ENCODE measurements at places on chromosomes 2 and 18.

DNA sequence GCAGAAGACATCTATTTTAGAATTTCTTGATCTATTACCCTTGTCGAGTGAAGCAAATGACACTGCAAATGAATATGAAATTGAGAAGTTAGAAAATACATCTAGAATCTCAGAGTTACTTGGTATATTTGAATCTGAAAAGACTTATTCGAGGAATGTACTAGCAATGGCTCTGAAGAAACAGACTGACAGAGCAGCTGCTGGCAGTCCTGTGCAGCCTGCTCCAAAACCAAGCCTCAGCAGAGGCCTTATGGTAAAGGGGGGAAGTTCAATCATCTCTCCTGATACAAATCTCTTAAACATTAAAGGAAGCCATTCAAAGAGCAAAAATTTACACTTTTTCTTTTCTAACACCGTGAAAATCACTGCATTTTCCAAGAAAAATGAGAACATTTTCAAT, 370.4 kb downstream of the XIRP2 start:
- no peak for DNase-seq

GRCh38 chr2:47899915-47900816, 6.1 kb downstream of the FBXO11 start:
- DNase-seq: no peak

DNA sequence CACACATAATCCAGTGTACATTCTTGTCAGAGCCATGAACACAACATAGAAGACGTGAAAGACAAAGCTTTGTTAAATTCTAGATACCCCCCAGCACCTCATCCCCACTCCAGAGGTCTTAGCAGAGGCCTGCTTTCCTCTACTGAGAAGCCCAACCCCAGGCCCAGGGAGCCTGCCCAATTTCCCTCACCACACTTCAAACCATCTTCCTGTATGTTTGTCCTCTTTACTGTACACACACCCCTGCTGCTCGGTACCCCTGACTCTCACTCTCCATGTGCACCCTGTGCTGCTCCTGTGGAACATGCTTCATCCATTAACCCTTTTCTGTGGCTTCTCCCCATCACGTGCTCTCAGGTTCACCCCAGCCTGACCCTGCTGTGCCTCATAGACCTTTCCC, 37.2 kb downstream of the BOLA3 start:
- DNase-seq: no peak

- no peak for DNase-seq
Measured at GRCh38 chr2:127027715-127028114, 79.2 kb downstream of the BIN1 start.

DNA sequence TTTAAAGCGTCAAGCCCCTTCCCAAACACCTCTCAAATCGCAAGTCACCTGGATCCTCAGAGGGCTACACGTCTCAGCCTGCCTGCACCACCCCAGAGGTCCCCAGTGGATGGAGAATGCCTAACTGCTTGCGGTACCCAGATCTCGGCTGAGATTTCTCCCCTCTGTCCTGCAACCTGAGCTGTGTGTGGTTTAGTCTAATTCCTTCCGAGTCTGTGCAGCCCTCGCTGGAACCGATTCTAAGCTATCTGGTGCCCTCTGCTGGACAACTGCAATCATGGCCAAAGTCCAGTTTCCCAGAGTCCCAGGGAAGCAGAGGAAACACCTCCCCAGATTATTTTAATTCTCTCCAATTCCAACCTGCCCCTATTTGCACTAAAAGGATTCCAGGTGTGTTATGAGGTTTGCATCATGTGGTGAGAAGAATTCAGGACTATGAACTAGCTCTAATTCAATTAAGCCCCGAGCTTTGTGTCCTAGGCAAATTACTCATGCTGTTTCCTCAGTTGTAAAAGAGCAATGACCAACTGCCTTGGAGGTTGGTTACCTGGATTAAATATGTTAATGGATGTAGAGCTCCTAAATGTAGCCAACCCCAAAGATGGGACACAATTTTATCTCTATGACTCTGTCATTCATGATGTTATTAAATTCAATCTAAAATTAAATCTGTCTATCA, 276.1 kb upstream of the NCKAP5 start:
- DNase-seq: peak; percentile 66

DNA sequence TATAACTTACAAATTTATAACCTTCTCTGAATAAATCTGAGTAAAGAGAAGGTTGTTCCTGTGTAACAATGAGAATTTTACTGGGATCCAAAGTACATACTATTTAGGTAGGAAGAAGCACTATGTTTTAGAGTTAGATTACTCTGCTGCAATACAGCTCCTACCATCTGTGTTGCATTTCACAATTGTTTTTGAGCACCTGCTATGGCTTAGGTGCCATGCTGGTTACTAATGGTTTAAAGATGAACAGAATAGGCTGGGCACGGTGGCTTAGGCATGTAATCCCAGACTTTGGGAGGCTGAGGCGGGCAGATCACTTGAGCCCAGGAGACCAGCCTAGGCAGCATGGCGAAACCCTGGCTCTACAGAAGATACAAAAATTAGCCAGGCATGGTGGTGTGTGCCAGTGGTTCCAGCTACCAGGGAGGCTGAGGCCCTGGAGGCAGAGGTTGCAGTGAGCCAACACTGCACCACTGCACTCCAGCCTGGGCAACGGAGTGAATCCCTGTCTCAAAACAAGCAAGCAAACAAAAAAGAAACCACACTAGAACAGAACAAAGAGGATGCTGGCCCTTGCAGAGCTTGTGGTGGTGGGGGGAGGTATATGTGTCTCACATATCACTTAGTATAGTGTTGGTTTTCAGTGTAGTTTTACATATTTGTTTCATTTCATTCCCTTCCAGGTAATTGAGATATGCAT, 56.7 kb downstream of the SPTBN1 start:
- no peak for DNase-seq

DNA sequence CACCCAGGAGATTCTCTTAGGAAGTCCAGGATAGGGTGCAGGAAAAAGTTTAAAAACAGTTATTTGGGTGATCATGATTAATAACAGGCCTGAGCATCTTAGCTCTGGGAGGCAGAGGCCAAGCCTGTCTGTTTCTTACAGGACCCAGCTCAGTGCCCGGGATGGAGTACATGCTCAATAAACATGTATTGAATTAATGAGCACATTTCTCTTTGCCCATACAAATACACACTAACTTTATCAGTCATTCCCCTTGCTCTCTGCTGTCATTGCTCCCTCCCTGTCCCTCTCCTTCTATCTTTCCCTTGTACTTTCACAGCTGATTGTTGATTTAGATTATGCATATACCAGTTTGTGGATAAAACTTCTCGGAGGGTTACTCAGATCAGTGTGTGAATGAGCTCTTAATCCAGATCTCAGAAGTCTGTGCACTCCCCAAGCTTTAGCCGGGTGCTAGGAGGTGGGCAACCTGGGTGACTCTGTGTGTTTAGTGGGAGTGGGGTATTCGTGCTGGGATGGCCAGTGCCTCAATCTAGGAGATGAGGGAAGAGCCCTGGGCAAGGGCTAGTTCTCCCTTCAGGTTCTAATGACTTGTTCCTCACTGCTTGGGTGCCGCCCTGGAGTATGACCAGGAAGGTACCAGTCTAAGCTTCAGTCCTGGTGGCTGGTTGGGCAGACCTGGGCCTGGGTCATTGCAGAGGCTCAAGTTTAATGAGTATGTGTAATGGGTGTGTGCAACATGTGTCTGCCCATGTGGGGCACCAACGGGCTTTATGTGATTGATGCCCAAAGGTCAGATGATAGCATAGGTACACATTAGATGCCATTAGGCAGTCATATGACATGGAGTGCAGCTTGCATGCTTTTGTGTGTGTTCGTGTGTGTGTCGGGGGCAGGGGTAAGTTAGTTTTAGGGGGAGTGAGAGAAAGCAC, 10.6 kb downstream of the EMX1 start:
- DNase-seq: no peak

DNA sequence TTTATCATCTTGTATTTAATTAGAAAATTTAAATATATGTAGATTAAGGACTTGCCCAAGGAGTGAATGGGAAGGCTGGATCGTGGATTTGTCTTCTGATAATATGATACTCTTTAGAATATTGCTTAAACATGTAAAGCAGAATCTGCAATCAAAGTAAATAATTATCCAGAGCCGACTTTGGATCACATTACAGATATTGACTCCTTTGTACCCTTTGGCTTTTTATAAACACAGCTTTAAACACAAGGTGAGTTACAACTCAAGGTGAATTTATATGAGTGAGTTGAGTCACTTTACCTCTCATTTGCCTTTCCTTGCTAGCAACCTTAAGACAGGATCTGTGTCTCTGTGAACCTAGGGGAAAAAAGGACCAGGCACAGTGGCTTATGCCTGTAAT, 37.7 kb upstream of the SLC25A52 start:
- no peak for DNase-seq

- DNase-seq: no peak
Measured at GRCh38 chr2:170766693-170767092, 3.5 kb upstream of the ERICH2 start.

DNA sequence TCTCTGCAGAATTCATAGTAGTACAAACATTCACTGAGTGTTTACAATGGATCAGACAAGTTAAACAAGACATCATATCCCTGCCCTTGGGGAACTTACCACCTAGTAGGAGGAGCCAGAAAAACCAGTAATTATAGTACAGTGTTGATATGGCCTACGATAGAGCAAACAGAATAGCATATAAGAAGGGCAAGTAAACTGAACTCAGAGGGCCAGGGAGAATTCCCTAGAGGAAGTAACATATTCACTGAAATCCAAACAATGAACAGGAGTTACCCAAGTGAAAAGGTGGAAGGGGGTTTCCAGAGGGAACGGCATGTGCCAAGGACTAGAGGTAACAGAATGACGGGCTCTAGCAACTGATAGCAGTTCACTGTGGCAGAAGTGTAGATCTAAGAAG, 34.1 kb downstream of the NHEJ1 start:
- DNase-seq: no peak

DNA sequence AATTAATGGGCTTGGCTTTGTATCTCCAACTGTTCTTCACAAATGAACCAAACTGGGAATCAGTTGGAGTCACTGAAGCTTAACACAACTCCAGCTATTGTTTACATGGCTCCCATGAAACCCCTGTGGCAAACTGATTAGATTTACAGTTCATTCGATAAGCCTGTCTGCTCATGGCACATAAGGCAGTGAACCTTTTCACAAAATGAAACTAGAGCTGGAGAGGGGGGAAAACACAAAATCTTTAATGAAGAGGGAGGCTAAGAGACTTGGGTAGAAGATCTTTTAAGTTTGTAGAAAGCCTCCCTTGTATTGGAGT, 11.6 kb upstream of the ITGA6 start:
- no peak for DNase-seq

GRCh38 chr2:215755641-215756345, 257.6 kb downstream of the MREG start:
- DNase-seq: no peak

GRCh38 chr2:225196579-225196978, 154.3 kb upstream of the DOCK10 start:
- no peak for DNase-seq

- DNase-seq: no peak
Measured at GRCh38 chr2:128775217-128775913, 456.7 kb upstream of the HS6ST1 start.

DNA sequence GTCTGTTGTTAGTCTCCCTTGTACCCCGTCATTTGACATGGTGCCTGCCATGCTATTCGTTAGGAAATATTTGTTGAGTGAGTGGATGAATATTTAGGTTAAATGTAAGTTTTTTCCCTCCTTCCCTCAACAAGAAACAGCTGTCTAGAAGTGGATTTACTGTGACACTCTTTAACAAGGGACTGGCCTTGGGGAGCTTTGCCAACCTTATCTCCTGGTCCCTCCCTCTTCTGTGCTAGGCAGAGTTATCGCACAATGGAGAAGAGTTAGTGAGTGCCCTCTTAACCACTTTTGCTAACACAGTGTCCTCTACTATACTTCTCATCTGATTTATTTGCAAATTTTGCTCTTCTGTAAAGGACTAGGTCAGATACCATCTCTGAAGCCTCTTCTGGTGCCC, 61.2 kb downstream of the DIS3L2 start:
- no peak for DNase-seq

DNA sequence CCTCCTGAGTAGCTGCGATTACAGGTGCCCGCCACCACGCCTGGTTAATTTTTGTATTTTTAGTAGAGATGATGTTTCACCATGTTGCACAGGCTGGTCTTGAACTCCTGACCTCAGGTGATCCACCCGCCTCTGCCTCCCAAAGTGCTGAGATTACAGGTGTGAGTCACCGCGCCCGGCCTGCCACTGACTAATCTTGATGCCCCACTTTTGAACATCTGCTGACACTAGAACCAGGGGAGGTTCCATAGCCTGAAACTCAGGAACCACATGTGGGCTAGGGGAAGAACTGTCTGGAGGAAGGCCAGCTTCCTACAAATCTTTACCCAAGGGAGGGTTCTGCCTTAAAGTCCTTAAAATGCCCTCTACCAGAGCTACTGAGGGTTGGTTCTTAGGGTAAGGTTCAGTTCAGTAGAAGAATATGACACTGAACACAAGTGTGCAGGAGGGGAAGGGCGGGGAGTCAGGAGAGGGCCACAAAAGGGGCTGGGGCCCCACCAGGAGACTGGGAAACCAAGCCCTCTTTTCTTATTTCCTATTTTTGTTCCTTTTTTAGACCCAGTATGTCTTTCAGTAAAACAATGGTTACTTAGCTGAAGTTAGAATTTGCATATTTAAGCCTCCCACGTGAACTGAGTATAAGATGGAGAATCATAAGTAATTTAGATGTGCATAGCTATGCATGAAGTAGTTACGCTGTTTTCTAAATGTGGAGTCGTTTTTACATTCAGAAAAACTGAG, 6.3 kb upstream of the RAB31 start:
- DNase-seq: peak; percentile 50

GRCh38 chr2:45394842-45395241, 216.2 kb downstream of the SRBD1 start:
- DNase-seq: no peak

GRCh38 chr18:44156126-44156525, 524.6 kb upstream of the SETBP1 start:
- no peak for DNase-seq

GRCh38 chr2:227006189-227006897, 157.7 kb downstream of the COL4A4 start:
- no peak for DNase-seq

DNA sequence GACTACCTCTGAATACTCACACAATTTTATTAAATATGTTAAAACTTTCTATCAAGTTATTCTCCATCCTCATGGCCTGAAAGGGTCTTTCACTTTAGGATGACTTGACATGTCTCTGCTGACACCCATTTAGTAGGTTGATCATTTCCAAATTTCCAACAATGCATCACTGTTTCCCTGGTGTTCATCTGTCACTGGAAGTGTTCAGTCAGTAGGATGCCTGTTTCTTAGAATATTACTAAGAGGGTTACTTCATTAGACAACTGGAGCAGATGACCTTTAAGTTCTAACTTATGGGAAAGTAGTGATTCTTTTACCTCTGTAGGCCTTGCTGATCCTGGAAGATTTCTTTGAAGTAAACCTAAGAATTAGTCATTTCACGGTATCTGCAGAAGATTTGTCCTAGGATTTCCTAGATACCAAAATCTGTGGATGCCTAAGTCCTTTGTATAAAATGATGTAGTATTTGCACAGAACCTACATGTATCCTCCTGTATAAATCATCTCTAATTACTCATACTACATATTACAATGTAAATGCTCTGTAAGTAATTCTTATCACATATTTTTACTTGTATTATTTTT, 77.7 kb downstream of the MAP3K20 start:
- no peak for DNase-seq
